ENCODE measurements at places on chromosomes 7 and 10.

- DNase-seq = no peak
These were observed 88.9 kb upstream of the WAC start for GRCh38 chr10:28444031-28444430.

- peak; percentile 1 for DNase-seq
These were observed 102.8 kb upstream of the ZNF438 start for GRCh38 chr10:31134311-31134952.

DNA sequence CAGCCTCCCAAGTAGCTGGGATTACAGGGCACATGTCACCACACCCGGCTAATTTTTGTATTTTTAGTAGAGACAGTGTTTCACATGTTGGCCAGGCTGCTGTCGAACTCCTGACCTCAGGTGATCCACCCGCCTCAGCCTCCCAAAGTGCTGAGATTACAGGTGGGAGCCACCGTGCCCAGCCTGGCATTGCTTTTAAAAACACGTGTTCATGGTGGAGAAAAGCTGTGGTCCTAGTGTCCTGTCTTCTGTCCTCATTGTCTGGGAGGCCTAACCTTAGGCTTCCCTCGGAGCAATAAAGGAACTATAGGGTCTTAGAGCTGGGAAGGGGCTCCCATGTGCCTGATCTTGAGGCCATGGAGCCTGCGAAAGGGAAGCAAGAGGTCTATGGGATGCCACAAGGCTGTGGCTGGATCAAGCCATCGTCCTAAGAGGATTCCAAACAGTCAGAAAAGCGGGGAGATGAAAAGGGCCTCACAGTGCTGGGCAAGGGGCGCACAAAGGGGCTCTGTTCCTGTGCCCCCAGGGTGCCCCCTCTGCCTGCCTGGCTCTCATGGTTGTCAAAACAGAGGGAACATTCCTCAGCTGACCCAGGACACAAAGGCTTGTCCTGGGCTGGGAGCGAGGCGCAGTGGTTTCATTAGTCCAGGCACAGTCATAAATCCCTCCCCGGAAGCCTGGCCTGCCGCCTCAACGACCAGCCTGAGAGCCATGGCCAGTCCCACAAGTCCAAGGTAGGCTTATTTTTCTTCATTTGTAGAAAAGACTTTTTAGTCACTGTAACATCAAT lies 106.6 kb upstream of the TNS3 start:
- no peak for DNase-seq

DNA sequence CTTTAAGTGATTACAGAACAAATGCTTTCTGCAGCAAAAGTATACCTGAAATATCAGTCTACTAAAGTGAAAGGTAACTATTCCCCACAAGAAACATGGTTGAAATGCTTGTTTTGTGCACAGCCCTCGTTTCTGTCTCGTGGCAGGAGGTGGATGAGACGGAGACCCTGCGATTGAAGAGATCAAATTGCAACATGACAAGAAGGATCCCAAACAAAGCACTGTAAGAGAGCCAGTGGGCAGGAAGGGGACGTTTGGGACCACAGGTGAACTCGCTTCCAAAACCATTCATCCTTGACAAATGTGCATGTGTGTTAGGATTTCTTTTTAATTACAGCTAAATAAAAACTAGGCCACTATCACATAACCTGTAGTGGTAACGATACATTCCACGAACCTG lies 192.6 kb downstream of the CCSER2 start:
- DNase-seq = no peak

DNA sequence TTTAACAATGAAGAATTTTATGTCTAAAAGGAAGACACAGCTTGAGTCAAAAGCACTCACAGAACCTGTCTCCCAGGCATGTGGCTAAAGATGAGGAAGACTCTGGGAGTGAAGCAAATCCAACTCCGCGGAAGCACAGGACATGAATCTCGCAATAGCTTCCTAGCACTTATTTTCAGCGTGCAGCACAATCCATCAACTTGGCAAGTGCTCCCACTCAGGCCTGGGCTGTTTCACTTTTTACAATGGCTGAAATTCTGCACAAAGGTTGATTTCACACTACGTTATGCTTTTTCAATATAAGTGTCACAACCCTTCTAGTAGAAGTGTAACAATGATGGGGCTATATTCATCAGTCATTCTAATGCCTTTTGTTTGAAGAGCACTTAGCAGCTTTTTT lies 180.2 kb downstream of the XPNPEP1 start:
- no peak for DNase-seq

DNA sequence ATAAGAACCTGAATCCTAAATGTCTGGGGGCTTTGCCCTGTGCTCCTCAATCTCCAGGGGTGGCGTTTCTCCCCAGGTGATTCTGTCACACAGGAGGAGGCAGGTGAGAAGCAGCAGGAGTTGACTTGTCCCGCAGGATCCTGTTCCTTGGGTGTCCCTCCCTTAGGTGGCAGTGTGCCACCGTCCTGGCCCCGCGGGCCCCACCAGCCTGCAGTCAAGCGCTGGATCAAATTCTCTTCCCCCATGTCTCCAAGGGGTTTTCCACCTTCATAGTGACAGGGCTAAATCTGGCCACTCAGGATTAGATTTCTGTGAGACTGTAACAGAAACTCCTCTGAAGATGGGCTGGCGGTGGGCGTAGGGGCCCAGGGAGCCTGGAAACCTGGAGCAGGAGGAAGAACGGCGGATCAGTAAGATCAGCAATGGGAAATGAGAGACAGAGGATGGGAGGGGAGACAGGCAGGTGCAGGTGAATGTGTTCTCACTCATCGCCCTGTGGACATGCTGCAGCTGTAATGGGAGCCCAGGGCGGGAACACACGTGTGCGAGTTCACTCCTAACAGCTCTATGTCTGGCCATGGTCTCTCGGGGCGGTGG lies 329.2 kb upstream of the COBL start:
- DNase-seq = no peak

- DNase-seq = no peak
These were observed 20.3 kb upstream of the NCAPG2 start for GRCh38 chr7:158724658-158725505.

DNA sequence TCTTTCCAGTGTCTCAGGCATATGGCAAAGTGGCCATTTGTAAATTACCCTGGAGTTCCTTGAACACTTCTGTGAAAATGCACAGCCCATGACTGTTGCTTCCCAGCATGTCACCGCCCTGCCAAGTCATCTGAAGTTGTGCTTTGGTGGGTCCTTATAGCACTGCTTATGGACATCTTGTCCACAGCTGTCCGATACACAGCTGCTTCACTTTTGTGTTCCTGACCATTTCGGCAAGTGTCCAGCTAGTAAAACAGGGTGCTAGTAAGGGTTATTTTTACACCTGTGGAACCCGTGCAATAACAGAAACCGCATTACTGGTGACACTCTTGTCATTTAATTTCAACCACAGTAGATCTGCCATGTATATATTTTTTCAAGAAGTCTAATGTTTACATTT lies 29.7 kb downstream of the PIP4K2A start:
- DNase-seq = no peak

- no peak for DNase-seq
These were observed 91.5 kb upstream of the MXI1 start for GRCh38 chr10:110115784-110116520.

All from stimulated activated naive CD4-positive, alpha-beta T cell treated with Interleukin-2 at 50 U/mL for 16 hours (primary cell).